ENCODE measurements at places on chromosomes 6 and 20.

DNA sequence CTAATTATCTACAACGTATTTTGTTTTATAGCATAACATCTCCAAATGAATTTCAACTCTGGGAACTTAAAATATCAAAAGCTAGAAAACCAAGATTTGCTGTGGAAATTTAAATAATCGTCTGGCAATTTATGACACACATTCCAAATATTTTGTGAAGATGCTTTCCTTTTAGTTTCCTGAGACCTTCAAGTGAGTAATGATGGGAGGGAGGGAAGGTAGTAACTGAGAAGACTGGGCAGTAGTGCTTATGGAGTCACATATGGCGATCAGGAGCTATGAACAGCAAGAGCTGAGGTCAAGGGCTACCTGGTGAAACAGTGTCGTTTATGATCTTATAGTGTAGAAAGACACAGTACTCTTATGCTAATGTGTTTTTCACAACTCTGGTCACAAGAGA is 178.2 kb upstream of the THEMIS start:
- DNase-seq, result no peak

GRCh38 chr6:54541541-54541940 is 233.3 kb downstream of the TINAG start:
- no peak for DNase-seq

DNA sequence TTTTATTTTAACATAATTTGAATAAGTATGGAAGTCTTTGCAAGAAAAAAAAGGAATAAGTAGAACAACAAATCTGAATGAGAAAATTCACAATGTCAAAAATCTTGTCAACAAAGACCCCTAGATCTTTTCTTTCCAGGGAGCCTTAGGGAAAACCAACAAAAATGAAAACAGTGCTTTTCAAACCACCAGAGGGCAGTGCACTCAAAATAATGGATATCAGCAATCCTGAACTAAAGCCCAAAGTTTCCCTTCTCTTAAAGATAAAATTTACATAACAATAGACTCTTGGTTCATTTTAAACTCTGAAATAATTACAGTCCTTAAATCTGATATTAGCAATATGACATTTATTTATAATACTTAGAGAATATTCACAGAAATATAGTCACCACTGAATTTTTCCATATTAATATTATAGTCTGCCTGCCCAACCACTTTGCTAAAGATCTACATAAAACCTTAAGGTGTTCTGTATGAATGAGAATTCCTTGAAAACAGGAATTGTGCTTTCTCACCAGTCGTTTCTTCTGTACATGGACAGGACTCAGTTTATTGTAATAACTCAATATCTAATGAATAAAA is 105.3 kb upstream of the BMP5 start:
- DNase-seq, result no peak

DNA sequence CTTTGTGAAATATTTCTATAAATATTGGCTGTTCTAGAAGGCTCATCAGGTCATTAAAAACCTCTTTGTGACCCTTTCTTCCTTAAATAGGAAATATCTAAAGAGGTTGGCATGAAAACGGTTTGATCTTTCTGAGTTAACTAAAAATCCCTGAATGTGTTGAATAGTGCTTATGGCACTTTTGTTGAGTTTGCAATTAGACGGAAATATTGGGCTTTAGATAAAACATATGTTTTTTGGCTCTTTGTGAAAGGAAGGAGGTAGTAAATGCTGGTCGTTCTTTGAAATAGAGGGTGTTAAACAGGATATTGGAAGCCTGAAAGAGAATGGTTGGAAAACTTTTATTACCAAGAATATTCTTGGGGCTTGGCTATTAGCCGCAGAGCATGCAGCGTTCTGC is 163.0 kb downstream of the ARID1B start:
- no peak for DNase-seq

DNA sequence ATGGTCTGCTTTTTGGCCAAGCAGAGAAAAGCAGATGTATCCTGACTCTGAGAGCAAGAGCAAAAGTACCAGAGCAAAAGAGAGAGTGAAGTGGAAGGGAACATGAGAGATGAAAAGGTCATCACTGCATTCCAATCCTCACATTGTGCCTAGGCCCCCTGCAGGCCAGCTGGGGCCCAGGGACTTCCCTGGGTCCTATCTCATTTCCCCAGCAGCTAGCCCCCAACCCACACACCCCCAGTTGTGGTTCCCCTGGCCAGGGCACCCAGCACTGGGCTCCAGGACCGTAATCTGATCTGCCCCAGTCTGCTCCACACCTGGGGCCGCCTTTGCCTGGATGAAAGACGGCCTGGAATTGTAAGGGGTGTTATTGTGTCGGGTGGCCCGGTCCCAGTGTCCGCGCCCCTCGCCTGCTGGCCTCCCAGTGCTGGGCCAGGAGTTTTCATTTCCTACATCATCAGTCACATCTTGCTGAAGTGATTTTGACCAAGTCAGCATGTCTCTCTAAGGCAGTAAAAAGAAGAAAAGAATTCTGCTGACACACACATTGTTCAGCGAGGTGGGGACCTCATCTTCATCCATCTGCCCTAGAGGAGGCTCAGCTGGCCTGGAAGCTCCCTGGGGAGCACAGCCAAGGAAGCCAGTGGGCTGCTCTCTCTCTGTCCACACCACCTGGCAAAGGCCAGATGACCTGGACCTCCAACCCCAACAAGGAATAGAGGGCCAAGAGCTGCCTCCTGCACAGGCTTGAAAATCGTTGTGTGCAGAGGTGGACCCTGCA is 4.0 kb upstream of the BMP7 start:
- no peak for DNase-seq

- DNase-seq, result no peak
Observed at GRCh38 chr6:56242346-56242745, 5.0 kb downstream of the COL21A1 start.

DNA sequence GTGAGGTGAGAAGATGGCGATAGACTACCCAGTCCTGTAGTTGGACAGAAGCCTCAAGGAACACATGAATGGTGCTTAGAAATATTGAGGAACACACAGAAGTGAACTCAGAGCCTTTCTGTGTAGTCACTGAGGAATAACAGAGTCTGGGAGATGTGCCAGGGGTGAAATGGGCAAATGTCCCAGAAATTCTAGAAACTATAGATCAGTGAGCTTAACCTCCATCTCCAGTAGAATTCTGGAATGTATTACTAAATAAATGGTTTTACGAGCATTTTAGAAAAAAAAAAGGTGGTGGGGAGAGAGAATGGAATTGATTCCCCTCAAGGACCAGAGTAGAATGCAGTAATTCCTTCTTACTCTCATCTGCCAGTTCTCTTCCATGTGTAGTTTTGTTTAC is 380.0 kb downstream of the LMBRD1 start:
- no peak for DNase-seq

DNA sequence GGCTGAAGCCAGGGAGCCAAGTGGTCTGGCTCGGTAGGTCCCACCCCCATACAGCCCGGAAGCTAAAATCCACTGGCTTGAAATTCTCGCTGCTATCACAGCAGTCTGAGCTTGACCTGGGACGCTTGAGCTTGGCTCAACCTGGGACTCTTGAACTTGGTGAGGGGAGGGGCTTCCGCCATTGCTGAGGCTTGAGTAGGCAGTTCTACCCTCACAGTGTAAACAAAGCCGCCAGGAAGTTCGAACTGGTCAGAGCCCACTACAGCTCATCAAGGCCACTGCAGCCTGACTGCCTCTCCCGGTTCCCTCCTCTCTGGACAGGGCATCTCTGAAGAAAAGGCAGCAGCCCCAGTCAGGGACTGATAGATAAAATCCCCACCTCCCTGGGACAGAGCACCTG is 1337.7 kb downstream of the HACE1 start:
- no peak for DNase-seq

GRCh38 chr6:38776515-38776914 is 61.4 kb downstream of the DNAH8 start:
- no peak for DNase-seq

DNA sequence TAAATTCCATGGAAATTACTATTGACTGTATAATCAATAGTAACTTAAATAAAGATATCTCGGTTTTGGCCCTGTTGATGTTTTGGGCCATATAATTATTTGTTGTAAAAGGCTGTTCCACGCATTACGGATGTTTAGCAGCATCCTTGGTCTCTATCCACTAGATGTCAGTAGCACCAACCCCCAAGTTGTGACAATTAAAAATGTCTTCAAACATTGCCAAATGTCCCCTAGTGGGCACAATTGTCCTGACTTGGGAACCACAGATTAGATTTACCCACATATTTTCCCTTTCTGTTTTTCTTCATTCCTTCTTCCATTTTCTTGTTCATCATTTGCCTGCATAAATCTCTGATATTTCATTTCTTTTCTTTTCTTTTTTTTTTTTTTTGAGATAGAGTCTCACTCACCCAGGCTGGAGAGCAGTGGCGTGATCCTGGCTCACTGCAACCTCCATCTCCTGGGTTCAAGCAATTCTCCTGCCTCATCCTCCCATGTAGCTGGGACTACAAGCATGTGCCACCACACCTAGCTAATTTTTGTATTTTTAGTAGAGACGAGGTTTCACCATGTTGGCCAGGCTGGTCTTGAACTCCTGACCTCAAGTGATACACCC is 13.6 kb upstream of the WFDC8 start:
- no peak for DNase-seq
